Stimulated activated CD8-positive, alpha-beta memory T cell treated with anti-CD3 and anti-CD28 coated beads, Interleukin-15, amount 100 ng/mL, for 24 hours (primary cell): ENCODE measurements at places on chromosomes 11 and 22.
A peak's percentile ranks its signal among the peaks of the same experiment; 100 is the strongest.

GRCh38 chr11:120817158-120817557 lies 206.7 kb upstream of the TBCEL start:
- no peak for DNase-seq

- no peak for DNase-seq
These were observed 20.8 kb upstream of the LMO2 start for GRCh38 chr11:33912405-33913361.

GRCh38 chr22:37082251-37082873 lies 27.2 kb downstream of the TMPRSS6 start:
- no peak for DNase-seq

DNA sequence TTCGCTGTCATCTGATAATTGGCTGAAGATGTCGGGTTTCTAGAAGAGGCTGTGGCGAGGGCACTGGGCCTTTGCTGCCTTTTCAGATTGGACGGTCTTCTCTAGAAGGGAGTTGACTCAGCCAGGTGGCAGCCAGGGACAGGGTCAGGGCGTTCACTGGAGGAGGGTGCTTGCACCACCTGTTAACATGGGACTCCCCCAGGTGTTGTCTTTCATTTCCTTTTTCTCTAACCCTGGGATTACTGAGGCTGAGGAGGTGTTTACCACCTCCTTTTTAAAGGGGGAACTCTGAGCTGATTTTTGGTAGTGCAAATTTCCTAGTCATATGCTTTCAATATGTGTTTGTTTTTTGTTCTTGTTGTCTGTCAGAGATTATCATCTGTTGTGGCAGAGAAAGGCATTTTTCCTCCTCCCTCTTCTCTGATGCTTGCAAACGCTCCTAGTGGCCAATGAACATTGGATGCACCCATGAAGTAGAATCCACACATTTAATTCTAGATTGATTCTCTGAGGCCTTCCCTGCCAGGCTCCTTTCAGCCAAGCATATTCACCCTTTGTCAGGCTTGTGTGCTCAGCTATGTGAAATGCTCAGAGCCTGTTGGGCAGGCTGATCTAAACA lies 54.1 kb downstream of the LDLRAD3 start:
- DNase-seq, result no peak

GRCh38 chr11:10032935-10033334 lies 261.1 kb downstream of the SBF2 start:
- DNase-seq, result no peak

- no peak for DNase-seq
These were observed 17.4 kb upstream of the MRGPRX2 start for GRCh38 chr11:19077965-19078364.

DNA sequence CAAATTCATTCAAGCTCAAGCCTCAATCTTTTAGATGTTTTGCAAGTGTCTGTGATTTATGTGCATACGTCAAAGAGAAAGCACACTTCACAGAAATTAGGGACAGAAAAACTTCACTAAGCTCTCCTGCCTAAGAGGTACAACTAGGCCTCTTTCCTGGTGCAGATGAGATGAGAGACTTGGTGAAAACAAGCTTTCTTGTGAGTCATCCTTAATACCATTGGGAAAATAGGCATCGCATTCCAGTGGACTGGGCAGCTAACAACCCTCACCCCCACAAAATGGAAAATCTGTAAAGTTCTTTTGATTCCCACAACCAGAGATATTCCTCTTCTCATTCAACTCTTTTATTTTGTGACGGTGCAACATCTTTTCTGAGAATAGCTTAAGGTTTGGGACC lies 1110.4 kb upstream of the CCDC90B start:
- no peak for DNase-seq

- no peak for DNase-seq
These were observed 55.9 kb downstream of the SPON1 start for GRCh38 chr11:14018441-14018840.

DNA sequence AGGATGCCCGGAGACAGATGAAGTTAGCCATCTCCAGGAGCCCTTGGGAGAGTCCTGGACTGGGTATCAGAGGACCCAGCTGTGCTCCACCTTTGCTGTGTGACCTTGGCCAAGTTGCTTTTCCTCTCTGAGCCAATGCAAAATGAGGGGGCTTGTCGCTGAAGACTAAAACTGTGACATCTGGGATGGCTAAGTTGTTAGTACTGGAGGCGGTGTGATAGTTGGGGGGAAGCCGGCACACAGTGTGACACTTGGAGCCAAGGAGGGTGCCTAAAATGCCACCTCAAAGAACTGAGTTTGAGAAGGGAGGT lies 481 bp downstream of the INPP5J start:
- DNase-seq, result no peak

- DNase-seq, result peak; percentile 20
These were observed 96.5 kb upstream of the FGF3 start for GRCh38 chr11:69915501-69916250.

DNA sequence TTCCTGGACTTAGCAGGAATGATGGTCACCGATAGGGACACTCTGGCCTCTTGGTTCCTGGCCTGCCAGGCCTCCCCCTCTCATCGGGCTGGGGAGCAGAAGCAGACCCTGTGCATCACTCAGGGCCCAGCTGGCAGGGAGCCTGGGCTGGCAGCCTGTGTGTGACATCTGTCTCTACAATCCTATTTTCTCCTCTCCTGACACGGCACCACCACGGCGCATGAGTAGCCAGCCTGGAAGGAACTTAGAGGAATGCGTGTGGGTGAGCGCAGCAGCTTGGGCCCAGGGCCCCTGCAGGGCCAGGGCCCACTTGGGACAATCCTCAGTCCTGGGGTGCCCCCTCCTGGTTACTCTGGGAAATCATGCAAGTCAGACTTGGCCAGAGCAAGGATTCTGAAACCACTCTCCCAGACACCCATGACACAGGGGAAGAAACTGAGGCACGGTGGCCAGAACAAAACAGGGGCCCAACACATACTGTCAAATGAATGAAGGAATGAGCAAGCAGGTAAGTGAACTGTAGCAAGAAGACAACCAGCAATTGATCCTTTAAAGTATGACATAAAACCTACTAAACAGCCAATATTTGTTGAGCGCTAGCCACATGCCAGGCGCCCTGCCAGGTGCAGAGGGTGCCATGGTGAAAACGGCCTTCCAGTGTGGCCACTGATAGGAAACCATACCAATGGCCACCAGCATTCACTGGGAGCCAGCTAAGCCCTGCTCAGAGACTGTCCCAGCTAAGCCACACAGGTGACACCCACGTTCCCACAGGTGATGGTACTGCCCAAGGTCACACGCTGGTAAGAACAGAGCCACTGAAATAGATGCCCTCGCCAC lies 13.3 kb downstream of the RSPH14 start:
- DNase-seq, result peak; percentile 48

GRCh38 chr22:37433786-37434185 lies 6.5 kb upstream of the ELFN2 start:
- DNase-seq, result no peak

DNA sequence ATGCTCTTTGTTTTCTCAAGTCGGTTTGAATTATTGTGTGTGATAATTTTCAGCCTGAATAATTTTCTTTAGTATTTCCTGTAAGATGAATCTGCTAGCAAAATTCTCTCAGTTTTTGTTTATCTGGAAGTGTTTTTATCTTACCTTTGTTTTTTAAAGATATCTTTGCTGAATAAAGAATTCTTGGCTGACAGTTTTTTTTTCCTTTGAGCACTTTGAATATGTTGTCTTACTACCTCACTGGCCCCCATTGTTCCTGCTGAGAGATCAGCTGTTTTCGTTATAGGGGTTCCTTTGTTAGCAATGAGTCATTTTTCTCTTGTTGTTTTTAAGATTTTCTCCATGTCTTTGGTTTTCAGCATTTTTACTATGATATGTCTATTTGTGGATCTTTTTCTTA lies 63.0 kb downstream of the HORMAD2 start:
- DNase-seq, result no peak

- no peak for DNase-seq
These were observed 38.7 kb downstream of the REXO2 start for GRCh38 chr11:114478001-114478410.

DNA sequence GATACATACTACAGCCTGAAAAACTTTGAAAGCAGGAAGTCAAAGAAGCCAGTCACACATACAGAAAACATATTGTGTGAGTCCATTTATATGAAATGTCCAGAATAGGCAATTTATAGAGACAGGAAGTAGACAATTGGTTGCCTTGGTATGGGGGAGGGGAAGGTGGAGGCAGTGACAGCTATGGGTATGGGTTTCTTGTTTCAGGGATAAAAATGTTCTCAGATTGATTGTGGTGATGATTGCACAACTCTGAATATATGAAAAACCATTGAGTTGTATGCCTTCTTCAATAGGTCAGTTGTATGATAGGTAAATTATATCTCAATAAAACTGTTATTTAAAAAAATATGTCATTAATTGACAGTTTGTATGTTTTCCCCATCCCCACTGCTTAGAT lies 137.6 kb downstream of the SNX19 start:
- no peak for DNase-seq

DNA sequence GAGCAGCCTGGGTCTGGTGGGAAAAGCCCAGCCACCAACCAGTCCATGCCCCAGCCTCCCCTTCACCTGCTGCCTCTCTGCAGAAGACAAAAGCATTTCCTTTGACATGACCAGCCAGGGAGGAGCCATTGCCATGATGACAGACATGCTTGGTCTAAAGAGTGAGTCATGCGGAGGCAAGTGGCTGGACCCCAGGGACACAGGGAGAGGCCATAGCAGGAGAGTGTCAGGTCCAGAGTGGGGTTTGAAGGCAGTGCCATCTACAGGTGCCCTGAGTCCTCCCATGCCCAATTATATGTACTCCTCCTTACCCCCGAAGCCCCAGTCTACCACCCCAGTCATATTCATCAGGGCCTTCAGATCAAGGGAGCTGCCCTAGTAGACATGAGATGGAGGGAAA lies 67.4 kb downstream of the SCN3B start:
- no peak for DNase-seq

DNA sequence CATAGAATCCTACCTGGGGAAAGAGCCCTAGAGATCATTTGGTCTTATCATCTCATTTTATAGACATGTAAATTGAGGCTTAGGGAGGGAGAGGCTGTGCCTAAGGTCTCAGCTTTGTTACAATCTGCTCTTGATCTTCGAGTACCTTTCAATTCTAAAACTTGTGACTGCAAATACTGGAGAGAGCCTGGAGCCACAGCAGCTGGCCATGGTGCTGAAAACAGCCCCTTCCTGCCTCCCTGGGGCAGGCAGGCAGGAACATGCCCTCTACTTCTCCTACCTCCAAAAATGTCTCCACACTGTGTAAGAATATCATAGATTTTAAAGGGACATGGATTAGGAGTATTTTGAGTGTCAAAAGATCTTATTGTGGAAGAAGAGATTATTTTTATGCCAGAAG lies 52.2 kb downstream of the C22orf42 start:
- no peak for DNase-seq

DNA sequence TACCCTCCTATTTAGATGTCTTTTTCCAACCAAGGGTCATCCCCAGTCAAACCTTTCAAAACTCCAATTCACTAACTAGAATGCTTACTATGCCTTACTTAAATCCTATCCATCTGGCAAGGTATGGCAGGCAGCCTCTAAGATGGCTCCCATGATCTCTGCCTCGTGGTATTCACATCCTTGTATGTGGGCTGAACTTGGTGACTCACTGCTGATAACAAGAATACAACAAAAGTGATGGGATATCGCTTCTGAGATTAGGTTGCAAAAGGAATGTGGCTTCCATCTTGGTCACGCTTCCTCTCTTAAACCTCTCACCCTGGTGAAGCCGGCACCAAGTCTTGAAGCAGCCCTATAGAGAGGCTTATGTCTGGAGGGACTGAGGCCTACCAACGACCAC lies 29.6 kb upstream of the UPB1 start:
- no peak for DNase-seq

DNA sequence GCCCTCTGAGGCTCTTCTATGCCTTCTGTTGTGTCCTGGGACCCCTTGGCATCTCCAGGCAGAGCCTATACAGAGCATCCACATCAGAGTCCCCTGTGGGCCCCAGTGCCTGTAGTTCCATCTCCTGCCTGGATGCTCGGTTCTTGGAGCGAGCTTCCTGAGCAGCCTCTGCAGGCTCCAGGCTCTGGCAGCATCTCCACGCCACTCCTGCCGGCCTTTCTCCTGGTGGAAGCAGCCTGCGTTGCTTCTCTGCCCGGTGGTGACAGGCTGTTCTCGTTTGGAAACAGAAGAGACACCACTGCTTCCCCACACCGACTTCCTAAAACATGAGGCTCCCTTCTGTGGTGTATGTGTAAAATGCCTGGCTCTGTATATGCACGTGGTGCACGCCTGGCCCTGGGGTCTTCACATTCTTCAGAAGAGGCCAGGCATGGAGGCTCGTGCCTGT lies 52.8 kb downstream of the BCR start:
- no peak for DNase-seq

DNA sequence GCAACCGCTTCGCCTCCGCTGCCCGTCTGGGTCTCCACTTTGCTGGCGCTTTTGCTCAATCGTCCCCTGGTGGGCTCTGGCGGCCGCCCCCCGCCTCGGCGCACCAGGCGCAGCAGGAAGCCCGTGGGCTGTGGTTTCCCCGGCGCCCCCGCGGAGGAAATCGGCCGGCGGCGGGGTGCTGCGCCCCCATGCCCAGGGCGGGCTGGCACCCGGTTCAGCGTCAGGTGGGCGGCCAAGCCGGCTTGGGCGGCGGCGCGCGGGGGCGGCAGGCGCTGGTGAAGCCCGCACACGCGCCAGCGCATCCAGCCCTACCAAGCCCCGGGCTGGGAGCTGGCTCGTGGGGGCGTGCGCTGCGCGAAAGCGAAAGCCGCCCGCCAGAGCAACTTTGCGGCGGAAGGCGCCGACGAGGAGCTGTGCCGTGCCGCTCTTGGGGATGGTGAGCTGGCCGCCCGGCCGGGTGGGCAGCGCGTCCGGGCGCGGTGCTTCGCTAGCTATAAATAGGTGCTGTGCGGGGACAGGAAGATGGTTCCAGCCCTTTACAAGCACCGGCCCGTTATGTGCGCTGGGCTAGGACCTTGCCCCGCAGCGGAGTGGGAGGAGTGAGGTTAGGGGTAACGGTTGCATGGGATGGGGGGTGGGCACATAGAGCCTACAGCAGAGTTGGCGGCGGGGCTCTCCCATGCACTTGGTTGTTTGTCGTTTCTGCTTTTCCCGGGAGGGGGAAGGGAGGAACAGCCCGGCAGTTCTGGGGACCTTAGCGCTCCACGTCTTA lies 25.0 kb upstream of the SUSD2 start:
- DNase-seq, result peak; percentile 29

DNA sequence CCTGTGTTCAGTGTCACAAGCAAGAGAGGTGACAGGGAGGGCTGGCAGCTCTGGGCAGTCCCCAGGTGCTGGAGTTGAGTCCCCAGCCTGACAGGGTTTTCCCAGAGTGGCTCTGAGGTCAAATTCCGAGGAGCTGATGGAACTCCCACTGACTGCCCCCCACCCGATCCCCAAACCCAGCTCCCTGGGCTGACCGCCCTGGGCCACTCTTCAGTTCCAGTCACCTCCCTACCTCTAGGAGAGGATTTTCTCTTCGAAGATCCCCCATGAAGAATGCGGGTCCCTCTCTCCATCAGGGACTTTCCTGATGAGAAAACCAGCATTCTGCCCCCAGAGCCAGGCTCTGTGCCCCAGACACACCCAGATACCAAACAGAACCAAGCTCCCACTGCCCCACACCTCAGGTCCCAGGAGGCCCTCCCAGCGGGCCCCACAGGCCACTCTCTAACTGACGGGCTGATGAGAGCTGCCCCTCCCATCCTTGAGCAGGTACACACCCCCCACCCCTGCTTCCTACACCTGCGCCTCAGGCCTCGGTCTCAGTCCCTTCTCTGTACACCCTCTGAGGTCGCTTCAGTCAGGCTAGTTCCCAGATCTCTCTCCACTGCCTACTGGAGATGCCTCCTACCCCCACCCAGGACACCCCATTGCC lies 12.1 kb upstream of the RAC2 start:
- DNase-seq, result no peak

- no peak for DNase-seq
These were observed 114.5 kb downstream of the MAML2 start for GRCh38 chr11:96228473-96228891.
